ENCODE measurements at places on chromosomes 5 and 9.
A peak's percentile ranks its signal among the peaks of the same experiment; 100 is the strongest.

DNA sequence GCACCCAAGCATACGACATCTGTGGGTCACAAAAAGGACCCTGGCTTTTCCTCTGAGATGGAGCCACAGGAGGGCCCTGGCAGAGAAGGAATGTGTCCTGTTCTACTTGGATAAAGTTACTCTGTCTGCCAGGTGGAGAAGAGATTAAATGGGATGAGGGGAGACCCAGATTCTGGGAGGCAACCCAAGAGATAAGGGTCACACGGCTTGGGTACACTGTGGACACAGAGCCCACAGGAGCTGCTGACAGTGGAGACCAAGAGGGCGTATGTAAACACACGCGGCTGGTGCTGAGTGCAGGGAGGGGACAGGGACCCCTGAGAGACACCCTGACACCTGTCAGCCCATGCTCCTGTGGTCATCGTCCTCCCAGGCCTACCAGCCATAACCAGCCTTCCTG lies 6.2 kb downstream of the CDK20 start:
- no peak for DNase-seq

DNA sequence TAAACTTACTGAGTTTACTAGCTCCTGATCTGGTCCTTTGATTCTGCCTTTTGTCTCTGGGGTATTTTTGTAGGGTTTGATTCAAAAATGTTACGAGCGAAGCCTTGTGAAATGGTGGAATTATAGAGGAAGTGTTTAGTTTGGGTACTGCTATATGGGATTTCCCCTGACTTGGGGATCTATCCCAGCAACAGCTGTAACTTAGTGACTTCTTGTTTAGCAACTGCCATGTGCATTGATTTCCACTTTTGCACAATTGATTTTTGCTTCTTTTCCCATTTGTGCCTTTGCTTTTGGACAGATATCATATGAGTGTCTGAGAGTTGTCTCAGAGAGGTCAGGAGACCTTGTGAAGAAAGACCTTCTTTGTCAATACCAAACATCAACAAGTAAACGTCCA lies 248.5 kb upstream of the DAP start:
- DNase-seq, result no peak

- no peak for DNase-seq
Observed at GRCh38 chr5:160434022-160434531, 12.4 kb downstream of the PTTG1 start.

DNA sequence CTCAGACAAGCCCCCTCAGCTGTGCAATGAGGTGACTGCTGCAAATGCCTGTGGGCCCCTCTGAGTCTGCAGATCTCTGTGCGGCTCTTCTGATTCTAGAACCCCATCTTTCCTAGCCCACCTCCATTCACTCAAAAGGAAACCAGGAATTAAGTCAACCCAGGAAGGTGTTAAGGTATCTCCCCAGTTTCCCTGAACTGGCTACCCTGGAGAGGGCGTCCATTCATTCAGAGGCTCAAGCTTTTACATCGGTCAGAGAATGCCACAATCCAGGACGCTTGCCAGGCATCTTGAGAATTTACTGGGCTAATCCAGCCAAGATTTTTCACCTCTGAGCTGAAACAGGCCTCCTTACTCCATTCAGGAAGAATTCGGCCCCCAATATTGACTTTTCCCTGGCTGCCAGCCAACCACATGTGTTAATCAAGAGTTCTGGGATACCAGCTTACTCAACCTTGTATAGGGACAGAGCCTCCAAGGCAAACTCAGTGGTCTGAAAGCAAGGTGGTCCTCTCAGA lies 889 bp upstream of the ADAMTS12 start:
- DNase-seq, result peak; percentile 87

- DNase-seq, result peak; percentile 91
Observed at GRCh38 chr9:99019510-99020331, 76.0 kb downstream of the COL15A1 start.

GRCh38 chr5:135405082-135405481 lies 6.1 kb upstream of the MACROH2A1 start:
- DNase-seq, result no peak

DNA sequence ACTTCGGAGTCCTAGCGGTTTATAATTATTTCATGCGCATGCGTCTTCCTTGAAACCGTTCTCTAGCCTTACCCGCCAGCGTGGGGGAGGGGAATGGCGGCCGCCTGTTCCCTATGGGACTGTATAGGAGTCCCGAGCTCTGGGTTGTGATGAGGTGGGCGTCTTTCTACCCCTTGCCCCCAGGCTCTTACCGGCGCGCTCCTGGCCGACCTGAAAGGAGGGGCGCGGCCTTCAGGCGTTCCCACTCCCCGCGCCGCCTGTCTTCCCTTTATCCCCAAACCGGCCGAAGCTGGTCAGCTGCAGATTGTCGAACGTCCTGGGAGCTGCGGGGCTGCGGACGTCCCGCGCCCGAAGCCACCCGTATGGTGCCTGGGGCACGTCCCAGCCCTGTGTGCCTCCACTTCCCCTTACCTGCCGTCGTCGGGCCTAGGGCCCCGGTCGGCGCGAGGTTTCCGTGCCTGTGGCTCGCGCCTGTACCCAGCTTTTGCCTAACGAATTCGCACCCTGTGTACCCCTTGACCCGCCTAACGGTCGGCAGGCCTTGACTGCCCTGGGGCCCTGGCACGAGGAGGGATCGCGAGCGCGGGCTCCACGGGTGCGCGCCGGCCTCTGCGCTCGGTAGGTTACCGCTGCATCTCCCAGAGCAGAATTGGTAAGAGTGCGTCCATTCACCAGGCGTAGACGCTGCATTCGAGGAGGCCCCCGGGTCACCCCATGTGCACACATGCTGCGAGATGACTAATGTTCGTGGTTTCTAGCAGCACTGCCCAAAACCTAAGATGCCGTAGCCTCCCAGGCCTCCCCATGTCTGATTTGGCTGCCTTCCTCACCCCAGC lies 653 bp upstream of the HNRNPH1 start:
- DNase-seq, result peak; percentile 76

DNA sequence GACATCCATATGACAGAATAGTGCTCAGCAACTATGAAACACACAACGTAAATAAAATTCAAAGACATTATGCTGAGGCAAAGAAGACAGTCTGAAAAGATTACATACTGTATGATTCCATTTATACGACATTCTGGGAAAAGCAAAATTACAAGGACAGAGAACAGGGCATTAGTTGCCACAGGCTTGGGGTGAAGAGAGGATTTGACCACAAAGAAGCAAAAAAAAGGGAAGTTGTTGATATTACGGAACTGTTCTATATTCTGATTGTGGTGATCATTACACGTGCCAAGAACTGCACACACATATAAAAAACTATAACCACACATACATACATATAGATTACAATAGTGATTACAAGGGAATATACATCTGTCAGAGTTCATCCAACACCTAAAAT lies 24.1 kb downstream of the CDK5RAP2 start:
- no peak for DNase-seq

GRCh38 chr5:132059696-132060500 lies 557 bp upstream of the IL3 start:
- no peak for DNase-seq

DNA sequence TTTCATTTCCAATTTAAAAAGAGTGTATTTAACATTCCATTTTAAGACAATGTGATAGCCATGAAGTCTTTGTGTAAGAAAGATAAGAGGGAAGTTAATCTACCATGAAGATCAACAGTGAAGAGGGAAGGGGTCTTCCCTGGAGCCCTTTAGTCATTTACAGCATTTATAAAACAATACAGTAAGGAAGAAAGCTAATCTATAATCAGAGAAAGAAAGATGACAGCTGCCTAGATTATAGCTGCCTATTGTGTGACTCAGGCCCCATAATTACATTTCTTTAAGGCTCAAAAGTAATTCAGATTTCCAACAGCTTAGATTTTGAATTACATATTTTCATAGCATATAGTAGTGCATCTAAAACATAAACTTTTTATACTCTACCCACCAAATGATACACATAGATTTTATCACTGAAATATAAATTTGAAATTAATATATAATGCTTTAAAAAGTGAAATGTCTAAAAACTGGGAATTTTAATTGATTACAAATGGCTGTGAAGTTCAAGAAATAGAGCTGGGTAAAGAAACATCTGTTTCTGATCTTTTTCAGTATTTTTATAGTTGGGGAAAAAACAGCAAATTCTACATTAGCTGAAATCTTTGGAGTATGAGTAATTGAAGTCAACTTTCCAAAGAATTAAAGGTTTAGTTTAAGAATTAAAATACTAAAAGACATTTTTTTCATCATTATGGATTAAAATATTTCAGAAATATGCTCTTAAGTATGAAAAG lies 89.6 kb downstream of the RIC1 start:
- DNase-seq, result peak; percentile 18

GRCh38 chr5:178423901-178424809 lies 166.0 kb downstream of the COL23A1 start:
- no peak for DNase-seq

- no peak for DNase-seq
Observed at GRCh38 chr9:126549246-126550006, 64.3 kb upstream of the LMX1B start.

GRCh38 chr5:151630088-151630487 lies 39.0 kb upstream of the FAT2 start:
- DNase-seq, result no peak

- DNase-seq, result no peak
Observed at GRCh38 chr5:113606298-113607134, 93.0 kb downstream of the YTHDC2 start.

- peak; percentile 73 for DNase-seq
Observed at GRCh38 chr5:142981886-142982820, 212.0 kb downstream of the ARHGAP26 start.

DNA sequence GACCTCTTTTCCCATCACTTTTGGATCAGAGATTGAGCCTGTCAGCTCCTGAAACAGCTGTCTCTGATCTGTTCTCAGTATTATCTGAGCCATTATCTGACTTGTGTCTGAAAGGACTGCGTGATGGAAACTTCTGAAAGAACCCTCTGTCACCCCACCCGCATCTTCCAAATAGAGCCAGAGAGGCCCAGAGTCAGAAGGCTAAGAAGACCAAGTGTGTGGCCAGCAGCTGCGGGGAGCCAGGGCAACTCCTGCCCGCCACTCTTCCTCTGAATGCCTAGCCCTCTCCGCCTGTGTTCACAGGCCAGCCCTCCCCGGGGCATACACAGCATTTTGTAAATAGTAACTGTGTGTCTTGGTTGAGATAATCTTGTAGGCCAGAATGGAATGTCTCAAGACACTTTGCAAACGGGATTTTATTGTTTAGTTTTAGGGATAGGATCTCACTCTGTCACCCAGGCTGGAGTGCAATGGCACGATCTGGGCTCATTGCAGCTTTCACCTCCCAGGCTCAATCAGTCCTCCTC lies 92.7 kb downstream of the AOPEP start:
- no peak for DNase-seq

DNA sequence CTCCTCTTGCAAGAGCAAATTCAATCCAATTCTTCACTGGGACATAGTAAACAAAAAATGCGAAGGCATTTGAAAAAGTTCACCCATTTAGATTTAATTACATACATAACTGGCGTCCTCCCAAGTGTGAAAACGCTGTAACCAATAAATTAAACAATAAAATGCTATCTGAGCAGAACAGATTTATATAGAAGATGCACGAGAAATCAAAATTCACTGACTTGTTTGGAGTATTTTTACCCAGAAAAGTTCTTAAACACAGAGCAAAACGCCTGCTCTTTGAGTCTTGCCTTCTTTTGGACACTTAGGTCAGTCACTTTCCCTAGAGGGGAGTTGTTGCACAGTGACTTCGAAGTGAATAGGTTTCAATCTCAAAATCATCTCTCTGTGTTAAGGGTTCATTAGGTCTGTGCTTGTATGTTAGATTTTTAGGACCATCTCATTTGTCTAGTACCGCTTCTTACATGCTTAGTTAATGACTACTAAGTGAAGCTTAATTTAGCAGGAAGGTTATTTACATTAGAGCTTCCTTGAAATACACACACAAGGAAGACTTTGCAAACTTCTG lies 1.9 kb downstream of the ALDH1A1 start:
- no peak for DNase-seq

DNA sequence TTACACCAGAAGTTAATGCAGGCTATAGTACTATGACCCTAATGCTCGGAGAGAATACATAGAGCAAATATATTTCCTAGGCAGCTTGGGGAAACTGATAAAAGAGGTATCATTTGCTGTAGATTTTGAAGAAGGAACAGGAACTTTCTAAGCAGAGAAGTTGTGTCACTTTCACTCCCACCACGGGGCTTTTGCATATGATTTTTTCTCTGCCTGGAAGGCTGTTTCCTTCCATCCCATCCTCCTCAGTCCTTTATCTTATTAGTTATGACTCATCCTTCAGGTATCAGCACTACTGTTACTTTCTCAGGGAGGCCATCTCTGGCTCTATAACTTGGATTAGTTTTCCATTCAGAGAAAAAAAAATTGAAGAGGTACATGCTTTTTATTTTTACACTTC lies 2006.1 kb upstream of the WWC1 start:
- no peak for DNase-seq

DNA sequence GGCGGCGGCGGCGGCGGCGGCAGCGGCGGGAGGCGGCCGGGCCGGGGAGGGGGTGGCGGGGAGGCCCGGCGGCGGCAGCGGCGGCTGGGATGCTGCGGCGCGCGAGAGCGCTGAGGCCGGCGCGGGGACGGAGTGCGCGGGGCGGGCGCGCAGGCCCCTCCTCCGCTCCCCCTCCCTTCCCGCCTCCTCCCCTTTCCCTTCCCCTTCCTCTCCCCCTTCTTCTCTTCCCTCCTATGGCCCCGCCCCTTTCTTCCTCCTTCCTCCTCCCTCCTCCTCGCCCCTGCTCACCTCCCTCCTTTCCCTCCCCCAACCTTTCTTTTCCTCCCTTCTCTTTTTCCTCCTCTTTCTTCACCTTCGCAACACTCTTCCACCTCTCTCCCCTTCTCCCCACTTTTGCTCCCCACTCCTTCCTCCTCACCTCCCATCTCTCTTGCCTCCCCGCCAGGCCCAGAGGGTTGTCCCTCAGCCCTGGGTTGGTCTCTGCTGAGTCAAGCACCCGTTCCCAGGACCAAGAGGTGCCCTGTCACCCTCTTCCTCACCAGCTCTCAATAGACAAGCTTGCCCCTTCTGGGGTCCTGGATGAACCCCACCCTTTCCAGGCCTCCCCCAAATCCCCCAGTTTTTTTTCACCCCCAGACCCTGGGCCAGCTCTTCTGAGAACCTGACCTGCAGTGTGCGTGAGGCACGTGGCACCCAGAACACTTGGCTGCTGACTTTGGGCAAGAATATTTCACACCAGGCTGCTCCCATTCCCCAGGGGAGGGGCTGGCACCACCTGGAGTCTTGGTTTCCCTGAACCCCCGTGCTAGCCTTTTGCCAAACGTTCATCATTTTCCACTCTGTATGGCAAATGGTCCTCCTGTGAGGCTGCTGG lies at the start of gene SEMA4D:
SEMA4D (minus strand) TSS at position 136 of the 874 bp plus-strand sequence. CDS start 92,657 bp downstream, outside the sequence.
- no peak for DNase-seq

- no peak for DNase-seq
Observed at GRCh38 chr5:180380441-180380840, 27.3 kb upstream of the GFPT2 start.

DNA sequence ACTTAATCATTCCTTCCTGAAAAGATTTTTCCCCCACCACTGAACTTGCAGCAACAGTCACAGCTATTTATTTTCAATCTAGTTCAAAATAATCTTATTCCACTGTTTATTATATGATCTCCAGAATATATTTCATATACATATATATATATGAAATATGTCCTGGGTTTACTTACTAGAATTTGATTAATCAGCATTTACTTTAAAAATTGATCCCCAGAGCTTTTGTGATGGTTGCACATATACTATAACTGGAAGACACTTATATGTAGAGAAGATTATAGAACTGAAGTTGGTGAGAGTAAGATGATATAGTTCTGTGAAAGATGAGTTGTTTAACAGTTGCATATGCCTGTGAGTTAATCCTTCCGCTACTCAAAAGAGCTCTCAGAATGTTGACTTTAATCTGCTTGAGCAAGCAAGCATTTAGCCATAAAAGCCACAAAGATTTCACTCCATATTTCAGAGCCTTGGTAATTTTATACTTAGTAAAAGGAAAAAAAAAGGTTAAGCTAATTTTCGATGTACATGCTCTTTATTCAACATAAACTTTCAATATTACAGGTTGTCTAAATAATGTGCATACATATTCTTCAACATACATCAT lies 399.3 kb upstream of the CDH9 start:
- DNase-seq, result no peak
